Retina (tissue), 1 donor: ENCODE measurements at places on chromosomes 2 and 18.

- DNase-seq, result no peak
Observed at GRCh38 chr2:192002418-192002817, 155.5 kb upstream of the CAVIN2 start.

DNA sequence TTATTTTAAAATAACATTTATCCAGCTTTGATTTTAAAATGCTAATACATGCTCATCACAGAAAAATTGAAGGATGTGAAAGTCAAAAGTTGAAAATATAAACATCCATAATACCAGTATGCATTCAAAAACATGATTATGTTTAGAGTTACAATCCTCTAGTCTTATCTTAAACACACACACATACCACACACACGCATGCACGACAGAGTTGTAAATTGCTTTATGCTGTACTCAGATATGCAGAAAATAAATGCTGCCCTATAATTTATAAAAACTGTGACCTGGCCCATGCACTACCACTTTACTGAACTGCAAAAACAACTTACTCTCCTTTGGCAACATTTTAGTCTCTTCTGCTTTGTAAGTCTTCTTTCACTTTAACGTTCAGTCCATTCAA is 793.0 kb upstream of the FANCL start:
- no peak for DNase-seq

- DNase-seq, result no peak
Observed at GRCh38 chr2:50335433-50335832, 696.5 kb downstream of the NRXN1 start.

- no peak for DNase-seq
Observed at GRCh38 chr18:7066965-7067555, 50.5 kb downstream of the LAMA1 start.

GRCh38 chr18:50163505-50163904 is 31.4 kb downstream of the MYO5B start:
- no peak for DNase-seq

- DNase-seq, result no peak
Observed at GRCh38 chr2:192146069-192147015, 48.4 kb downstream of the TMEFF2 start.

DNA sequence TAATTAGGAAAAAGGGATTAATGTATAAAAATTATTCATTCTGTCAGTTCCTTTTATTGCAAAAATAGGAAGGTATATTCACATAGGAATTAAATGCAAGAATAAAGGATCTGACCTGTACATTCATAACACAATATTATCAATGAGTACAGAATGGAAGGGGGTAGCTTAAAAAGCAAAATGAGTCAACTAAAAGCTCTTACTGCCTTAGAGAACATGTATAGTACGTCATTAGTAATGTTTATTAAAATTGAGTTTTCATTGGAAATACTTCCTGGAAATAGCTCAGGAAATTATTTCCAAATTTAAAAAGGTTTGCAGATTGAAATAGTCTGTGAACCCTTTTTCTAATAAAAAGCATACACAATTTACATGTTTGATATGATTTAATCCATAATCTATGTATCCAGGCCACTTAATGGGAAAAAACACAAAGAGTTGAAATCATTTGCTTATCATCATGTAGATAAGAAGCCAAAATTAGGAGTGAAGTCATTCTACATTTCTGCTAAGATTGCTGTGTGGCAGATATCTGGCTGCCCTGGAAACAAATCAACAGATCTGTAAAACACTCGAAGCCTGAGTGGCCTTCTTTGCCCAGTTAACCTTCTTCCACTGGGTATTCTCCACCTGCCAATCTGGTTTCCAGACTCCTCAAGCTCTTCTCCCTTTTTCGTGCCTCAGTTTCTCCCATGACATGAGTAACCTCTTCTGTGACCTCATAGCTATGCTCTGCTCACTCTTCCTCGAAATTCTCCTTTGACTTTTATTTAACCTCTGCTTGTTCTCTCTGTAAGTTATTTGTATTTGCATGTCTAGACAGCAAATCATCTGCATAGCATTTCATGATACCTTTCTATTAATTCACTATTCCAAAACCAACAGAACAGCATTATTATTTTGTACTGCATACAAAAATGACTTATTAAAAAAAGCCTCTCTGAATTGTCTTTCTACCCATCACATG is 181.2 kb upstream of the REV1 start:
- no peak for DNase-seq

DNA sequence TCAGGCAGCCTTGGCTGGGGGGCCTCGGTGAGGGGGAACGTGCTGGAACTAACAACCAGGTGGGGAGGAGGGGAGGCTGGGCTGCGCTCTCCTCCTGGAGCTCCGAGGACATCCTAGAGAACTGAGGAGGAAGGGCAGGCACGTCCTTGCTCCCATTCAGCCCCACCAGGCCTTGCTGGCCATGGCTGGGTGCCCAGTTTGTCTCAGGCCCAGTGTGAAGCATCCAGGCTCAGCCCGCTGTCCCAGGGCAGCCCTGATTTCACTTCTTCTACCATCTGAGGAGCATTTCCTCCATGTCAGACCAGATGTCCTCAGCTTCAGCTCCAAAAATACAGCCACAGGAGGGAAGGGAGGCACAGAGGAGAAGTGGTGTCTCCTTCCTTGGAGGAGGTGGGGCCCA is 125.4 kb downstream of the CELF4 start:
- no peak for DNase-seq

DNA sequence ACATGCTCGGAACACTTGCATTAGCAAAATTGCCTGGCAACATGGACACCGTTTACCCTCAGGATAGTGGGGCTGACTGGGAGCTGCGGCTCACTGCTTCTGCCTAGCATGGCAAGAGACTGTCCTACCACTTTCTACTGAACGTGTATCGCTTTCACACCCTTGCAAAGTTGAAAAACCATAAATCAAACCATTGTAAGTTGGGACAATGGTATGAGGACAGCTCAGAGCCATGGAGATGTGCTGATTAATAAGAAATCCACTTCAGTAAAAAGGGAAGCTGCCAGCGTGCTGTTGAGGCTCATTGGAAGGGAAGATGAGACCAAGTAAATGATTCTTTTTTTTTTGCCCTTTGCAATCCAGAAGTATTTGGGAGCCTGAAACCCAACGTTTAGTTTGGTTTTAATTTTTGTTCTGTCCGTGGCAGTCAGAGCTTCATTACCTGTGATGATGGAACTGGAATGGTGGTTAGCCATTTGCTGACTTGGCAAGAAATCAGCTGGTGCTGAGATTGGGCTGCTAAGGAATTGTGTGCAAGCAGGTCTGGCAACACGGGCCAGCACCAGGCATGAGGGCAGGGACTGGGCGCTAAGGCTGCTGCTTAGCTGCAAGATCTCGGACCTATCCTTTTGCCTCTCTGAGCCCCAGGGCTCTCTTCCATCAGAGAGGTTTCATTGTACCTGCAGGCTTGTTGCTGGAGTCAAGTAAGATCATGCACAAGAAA is 75.5 kb upstream of the HS6ST1 start:
- DNase-seq, result no peak

GRCh38 chr2:148817210-148817708 is 57.8 kb upstream of the KIF5C start:
- peak; percentile 69 for DNase-seq

DNA sequence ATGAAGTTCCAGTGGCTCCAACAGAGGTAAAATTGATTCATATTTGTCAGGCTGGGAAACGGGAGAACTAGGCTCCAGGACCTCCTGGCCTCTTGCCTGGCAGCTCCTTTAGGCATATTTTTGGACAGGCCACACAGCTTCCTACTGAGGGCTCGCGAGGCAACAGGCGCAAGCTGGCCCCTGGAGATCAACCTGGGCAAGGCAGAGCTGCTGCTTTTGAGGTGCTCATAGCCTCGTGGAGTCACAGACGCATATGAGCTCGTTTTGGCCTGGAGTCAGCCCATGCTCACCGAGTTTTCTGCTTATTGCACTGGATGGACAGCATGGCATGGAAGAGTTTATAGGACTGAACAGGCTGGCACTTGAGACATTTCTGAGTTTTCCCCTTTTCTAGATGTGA is 97.7 kb downstream of the CAPN13 start:
- DNase-seq, result peak; percentile 2

DNA sequence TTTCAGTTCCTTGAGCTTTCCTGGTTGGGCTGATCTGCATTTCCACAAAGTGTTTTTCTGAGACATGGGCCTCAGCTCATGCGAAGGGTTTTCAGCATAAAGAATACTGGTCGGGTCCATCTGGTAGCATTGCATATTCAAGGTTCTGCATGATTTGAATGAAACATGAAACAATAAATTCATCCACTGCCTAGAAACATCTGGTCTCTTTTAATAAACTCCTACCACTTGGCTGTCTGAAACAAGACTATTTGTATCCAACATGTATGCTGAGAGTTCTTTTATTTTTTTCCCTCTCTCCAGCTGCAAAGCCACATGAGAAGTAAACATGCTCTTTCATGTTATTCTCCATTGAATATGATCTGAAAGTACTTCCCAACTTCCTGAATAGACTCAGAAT is 314.9 kb upstream of the SOX11 start:
- no peak for DNase-seq

- DNase-seq, result no peak
Observed at GRCh38 chr2:146385031-146385430, 1459.8 kb upstream of the ACVR2A start.

GRCh38 chr18:9469685-9470084 is 5.6 kb upstream of the RALBP1 start:
- DNase-seq, result no peak

- DNase-seq, result no peak
Observed at GRCh38 chr18:62361288-62361687, 36.2 kb downstream of the TNFRSF11A start.

DNA sequence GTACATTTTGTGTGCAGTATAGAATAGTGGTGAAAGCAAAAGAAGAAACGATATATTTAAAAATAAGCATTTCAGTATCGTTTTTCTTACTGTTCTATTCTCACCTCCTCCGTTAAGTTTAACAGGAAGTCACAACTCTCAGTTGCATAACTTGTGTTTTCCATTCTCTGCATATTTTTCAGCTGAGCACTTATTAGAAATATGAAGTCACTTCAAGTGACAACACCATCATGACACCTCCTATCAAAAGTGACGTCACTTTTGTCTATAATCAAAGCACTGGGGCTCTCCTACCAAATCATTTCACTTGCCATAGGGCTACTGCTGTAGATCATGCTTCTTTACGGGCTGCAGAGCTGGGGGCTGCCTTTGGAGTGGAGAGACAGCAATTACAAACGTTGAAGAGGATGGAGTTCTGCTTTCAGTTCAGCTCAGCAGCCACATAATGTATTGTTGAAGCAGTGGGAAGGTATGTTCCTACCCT is 36.3 kb downstream of the STAT4 start:
- DNase-seq, result no peak

DNA sequence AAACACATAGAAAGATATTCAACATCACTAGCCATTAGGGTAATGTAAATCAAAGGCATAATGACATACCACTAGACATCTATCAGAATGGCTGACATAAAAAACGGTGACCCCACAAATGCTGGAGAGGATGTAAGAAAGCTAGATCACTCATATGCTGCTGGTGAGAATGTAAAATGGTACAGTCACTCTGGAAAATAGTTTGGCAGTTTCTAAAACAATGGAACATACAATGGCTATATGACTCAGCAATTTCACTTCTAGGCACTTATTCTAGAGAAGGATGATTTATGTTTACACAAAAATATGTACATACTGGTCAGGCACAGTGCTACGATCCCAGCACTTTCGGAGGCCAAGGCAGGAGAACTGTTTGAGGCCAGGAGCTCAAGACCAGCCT is 87.3 kb downstream of the COLEC12 start:
- DNase-seq, result no peak

- peak; percentile 14 for DNase-seq
Observed at GRCh38 chr18:61898640-61899101, 5.9 kb upstream of the RNF152 start.

- DNase-seq, result no peak
Observed at GRCh38 chr18:3599195-3599594, 149.2 kb downstream of the TGIF1 start.

GRCh38 chr18:70046207-70046606 is 98.5 kb upstream of the CD226 start:
- DNase-seq, result no peak

DNA sequence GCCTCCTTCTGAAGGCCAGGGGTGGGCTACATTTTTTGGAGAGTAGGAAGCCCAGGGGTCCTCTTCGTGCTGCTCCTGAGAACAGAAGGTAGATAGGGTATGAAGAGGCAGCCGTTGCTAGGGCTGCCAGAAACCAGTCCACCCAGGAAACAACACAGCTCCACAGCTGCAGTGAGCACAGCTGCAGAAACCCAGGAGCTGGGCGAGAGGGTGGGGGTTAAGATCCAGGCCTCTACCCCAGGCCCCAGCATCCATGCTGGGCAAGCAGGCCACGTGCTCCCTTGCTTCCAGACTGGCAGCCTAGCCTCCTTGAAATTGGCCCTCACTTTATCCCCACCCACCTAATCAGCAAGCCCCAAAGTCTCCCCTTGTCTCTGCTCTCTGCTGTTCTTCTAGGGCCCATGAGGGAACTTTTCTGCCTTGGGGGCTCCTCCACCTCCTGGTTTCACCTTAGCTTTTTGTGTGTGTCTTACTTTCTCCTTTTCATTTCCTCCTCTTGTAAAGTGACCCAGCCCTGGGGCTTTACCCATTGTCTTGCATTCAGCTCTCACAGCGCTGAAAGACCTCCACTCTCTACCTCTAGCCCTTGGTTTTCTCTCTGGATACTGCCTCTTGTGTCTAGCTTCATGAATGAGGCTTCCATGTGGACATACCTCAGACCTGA is 30.7 kb downstream of the STON1 start:
- peak; percentile 38 for DNase-seq

DNA sequence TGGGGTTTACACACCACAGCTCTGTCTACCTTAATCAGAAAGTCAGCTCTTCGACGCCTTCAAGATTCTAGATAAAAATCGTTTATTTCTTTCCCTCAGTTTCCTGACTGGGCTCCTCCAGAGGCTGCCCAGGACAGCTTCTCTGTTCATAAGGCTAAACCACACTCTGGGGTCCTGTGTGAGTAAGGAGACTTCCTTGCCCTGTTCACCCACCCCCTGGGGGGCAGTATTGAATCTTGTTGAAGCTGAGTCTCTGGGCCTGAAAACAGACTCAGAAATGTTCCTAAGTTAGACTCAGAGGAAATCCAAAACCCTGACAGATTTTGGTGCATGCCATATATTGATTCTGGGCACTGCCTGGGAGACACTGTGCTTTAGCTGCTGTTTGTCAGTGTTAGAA is 43.0 kb downstream of the G6PC2 start:
- DNase-seq, result no peak

DNA sequence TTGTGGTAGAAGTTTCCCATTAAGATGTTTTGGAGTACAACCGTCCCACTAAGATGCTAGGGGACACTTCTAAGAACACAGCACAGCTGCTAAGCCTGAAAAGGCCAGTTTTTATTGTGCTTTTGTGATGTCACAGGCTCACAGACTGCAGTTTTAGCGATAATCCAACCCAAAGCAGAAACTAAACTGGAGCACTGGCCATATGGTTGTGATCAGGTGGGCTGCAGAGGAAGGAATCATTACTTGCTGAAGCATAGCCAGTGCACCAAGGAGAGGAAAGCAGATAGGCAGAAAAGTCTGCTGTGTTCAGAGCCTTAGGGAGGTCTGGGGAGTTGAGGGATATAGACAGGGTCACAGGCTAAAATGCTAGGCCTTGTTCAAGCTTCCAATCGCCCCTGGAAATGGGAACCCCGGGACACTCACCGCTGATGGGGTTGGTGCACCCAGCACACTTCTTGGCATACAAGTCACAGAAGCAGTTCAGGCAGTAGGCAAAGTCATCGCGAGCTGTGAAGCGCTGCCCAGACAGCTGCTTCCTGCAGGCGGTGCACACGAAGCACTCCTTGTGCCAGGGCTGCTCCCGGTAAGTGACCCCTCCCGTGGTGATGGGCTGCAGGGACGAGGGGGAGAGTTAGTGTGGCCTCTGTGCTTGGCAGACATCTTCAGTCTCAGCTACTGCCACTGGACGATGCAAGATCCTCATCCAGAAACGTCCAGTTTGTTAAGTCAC is 25.7 kb downstream of the C2orf49 start:
- DNase-seq, result no peak

GRCh38 chr2:129910446-129911362 is 68.8 kb upstream of the RAB6C start:
- no peak for DNase-seq
